ENCODE measurements at places on chromosomes 12 and 14.

GRCh38 chr14:84792722-84793410, 737.1 kb upstream of the FLRT2 start:
- DNase-seq = no peak

DNA sequence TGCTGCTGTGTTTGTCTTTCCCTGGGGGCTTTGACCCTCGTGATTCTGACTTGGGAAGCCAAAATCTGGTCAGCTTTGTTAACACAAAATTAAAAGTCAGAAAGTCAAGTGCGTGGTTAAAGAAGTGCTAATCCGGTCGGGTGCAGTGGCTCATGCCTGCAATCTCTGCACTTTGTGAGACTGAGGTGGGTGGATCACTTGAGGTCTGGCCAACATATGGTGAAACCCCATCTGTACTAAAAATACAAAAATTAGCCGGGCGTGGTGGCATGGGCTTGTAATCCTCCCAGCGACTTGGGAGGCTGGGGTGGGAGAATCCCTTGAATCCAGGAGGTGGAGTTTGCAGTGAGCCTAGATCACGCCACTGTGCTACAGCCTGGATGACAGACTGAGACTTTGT, 844.6 kb downstream of the VRK1 start:
- DNase-seq = no peak

DNA sequence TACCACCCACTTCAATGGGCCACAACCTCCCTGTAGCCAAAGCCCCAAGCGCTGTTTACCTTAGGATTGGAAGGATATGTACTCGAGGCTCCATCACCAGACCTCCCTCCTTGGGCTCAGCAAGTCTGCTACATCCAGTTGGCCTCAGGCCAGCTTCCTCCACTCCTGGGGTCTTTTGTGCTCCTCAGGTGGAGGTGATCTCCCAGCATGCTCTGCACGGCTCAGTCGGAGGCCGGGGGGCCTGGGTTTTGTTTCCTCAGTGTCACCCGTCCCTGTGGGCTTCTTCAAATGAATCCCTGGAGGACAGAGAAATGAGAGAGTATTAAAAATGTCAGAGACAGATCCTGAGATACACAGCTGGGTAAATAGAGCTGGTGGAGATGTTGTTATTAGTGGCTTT, 723.1 kb upstream of the TBX3 start:
- no peak for DNase-seq

DNA sequence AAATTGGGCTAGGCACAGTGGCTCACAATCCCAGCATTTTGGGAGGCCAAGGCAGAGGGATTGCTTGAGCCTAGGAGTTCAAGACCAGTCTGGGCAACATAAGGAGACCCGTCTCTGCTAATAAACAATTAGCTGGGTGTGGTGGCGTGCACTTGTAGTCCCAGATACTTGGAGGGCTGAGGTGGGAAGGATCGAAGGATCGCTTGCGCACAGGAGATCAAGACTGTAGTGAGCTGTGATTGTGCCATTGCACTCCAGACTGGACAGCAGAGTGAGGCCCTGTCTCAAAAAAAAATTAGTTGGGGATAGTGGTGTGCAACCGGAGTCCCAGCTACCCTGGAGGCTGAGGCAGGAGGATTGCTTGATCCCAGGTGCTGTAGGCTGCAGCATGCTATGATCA, 38.7 kb upstream of the BCL7A start:
- DNase-seq = no peak

- no peak for DNase-seq
These were observed 349.8 kb downstream of the TMEM121 start for GRCh38 chr14:105876158-105876557.

DNA sequence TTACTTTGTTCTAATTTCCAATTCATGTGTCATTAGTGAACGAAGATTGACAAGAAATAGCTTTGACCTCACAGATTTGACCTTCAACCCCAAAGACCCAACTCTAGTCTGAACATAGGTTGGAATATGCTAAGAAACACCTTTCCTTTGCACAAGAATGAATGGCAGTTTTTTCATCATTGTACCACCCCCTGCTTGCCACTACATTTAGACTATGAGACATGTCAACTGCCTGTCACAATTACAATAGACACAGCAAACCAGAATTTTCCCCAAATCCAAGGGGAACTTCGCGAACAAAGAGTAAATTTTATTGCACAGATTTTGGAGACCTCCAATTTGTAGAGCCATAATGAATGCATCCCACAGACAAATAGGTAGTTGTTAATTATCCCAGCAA, 535.4 kb downstream of the PRKD1 start:
- no peak for DNase-seq

- DNase-seq = peak; percentile 72
These were observed at the start of gene DENND5B for GRCh38 chr12:31590642-31591379. Gene DENND5B, minus strand, starts transcription at chr12:31591136. Its CDS starts 304 bp downstream, at chr12:31590832.

GRCh38 chr12:4439736-4440135, 5.9 kb downstream of the FGF6 start:
- no peak for DNase-seq

DNA sequence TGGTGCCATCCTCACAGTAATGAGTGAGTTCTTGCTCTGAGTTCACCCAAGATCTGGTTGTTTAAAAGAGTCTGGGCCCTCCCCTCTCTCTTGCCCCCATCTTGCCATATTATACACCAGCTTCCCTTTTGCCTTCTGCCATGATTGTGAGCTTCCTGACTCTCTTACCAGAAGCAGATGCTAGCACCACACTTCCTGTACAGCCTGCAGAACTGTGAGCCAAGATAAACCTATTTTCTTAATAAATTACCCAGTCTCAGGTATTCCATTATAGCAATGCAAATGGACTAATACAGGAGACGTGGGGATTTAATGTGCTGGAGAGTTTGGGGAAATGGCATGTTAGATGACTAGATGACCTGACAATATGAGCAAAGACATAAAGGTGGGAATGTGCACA, 12.8 kb downstream of the SLC4A8 start:
- no peak for DNase-seq

- DNase-seq = no peak
These were observed 65.0 kb upstream of the AMN start for GRCh38 chr14:102857444-102857843.

- DNase-seq = no peak
These were observed 129.4 kb downstream of the KICS2 start for GRCh38 chr12:64092507-64093196.

- DNase-seq = no peak
These were observed 7.0 kb downstream of the NIN start for GRCh38 chr14:50823762-50824636.

GRCh38 chr12:53720946-53721345, 6.3 kb downstream of the CALCOCO1 start:
- DNase-seq = no peak

- no peak for DNase-seq
These were observed 612.5 kb downstream of the FSCB start for GRCh38 chr14:43894534-43894933.

DNA sequence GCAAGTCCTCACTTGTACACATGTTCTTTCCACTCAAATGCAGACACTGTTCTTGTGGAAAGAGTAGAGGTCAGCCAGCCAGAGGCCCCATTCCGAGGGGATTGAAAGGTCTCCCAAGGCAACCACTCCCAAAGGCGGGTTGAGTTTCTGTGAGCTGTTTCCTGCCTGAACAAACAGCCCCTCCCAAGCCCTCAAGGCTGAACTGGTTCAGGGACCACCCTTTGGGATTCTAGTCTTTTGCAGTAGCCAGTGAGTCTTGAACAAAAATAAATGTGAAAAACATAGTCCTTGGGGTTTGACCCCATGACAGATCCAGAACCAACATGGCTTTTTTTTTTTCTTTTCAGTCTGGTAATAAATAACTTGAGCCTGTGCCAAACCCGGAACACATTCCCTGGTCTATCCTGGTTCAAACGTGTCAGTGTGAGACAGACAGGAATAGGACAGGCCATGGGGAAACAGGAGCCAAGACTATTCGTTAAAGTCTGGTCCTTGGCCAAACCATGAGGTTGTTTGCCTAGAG, 17.6 kb upstream of the STK38L start:
- DNase-seq = no peak

DNA sequence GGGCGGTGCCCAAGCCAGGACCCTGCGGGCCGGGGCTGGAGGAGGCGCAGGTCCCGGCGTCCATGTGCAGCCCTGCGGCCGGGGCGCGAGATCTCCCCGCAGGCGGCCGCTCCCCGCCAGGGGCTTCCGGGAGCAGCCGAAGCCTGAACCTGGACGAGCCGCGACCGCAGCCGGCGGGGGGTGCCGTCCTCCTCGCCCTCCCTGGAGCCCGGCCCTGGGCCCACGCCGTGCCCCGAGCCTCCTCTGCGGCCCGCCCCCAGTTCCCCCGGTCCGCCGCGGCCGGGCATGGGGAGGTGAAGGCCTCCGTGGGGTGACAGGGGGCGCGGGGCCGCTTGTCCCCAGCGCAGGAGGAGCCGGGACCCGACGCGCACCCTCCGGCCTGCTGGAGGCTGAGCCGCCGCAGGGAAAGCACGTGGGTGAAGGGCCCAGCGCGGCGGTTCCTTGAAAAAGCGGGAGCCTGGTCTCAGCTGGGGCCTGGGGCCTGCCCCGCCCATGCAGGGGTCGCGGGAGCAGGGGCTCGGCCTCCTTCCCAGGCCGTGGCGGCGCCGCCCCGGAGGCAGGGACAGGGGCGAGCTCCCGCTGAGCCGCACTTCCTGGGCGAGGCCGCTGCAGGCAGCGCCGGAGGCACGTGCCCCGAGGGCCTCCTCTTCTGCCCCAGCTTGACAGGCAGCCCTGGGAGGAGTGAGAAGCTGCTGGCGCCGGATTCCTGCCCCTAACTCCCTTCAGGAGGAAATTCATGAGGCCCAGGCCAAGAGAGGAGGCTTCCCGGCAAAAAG, 55.6 kb upstream of the PPP2R5C start:
- DNase-seq = peak; percentile 8

- DNase-seq = no peak
These were observed 254.0 kb upstream of the KRR1 start for GRCh38 chr12:75765170-75766059.

- DNase-seq = no peak
These were observed 685.9 kb upstream of the USP15 start for GRCh38 chr12:61574339-61574738.

GRCh38 chr12:46898989-46899388, 73.2 kb upstream of the SLC38A4 start:
- no peak for DNase-seq

DNA sequence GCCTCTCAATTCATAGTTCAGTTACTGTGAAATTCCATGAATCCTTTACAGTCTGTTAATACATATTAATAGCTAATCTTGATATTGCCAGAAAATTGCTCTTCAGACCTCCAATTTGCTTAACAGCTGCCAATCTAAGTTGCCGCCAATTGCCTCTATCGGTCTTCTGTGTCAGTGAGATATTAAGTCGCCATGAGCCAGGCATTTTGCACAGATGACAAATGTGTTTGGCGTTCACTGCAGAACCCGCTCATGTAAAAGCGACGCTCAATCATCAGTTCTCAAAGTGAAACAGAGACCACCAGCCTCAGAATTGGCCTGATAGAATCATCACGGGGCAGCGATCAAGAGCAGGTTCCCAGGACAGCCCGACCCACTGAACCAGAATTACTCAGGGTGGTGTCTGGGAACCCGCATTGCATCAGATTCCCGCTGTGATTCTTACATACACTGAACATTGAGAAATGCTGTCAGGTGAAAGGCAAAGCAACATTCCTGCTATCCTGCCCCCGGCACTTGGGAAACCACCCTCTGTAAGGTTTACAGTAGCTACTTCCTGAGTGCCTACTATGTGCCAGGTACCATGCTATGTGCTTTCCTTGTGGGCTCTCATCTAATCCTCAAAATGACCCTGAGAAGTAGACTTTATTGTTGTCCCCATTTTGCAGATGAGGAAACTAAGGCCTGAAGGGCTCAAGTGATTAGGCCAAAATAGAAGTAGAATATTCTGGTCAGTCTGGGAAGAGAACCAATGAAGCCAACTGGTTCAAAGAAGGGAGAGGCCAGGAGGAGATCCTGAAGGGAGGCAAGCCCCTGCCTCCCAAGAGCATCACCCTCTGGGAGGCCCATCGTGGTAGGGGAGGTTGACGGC, 216.4 kb downstream of the SLC41A2 start:
- DNase-seq = no peak

- DNase-seq = no peak
These were observed 23.8 kb downstream of the ZNF891 start for GRCh38 chr12:133106253-133106652.

DNA sequence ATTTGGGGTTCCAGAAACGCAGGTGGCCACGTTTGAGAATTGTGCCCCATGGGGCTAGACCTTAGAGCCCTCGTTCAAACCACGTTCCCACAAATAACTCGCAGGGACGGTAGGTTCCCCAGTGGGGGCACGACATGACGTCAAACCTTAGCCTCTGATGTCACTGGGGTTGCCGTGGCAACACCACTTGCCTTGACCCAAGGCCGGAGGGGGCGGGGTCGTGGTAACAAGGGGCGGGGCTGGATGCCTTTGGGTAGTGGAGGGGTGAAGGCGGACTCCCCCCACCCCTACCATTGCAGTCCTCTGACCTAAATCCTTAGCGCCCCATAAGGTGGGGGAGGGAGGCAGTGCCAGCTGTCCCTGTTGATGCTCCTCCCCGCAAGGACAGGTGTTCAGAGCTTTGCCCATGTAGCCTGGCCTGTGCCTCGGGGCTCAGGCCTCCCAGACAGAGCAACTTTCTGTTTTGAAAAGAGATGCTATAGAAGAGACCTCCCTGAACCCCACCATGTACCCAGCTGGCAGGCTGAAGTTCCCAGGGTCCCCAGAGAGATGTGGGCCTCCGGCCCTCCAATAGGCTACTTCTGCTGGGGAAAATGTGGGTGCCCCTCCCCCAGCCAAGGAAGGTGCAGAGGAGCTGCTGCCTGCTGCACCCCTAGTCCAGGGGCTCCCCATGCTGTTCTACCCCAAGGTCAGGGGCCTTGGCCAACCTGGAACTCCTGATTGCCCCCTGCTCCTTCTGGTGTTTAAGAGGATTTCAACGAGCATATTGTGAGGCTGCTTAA, 1.9 kb downstream of the FAM222A start:
- peak; percentile 67 for DNase-seq

All from pons (tissue), 1 donor.